KG1 (cell line): ENCODE measurements at places on chromosomes 16 and 17.

- no peak for DNase-seq
Measured at GRCh38 chr17:80667462-80668277, 123.0 kb downstream of the RPTOR start.

GRCh38 chr16:68644715-68645493, at the start of gene CDH3:
CDH3 (plus strand) TSS chr16:68645310; CDS start chr16:68645380, 70 bp downstream.
- no peak for DNase-seq

GRCh38 chr16:19033761-19034160, 33.7 kb upstream of the COQ7 start:
- DNase-seq, result no peak

GRCh38 chr17:44350733-44351226, 5.7 kb downstream of the GRN start:
- DNase-seq, result peak; percentile 7

DNA sequence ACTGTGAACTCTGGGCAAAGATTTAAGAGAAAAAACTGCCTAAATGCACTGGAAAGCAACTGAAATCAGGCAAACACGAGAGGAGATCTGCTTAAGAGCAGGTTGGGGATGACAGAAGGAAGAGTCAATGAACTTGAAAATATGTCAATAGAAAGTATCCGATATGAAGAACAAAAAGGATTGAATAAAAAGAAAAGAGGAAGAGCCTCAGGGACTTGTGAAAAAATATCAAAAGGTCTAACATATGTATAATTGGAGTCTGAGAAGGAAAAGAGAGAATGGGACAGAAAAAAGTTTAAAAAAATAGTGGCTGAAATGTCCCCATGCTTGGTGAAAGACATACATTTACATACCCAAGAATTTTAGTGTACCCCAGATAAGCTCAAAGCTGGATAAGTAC, 195.5 kb downstream of the COPRS start:
- no peak for DNase-seq

DNA sequence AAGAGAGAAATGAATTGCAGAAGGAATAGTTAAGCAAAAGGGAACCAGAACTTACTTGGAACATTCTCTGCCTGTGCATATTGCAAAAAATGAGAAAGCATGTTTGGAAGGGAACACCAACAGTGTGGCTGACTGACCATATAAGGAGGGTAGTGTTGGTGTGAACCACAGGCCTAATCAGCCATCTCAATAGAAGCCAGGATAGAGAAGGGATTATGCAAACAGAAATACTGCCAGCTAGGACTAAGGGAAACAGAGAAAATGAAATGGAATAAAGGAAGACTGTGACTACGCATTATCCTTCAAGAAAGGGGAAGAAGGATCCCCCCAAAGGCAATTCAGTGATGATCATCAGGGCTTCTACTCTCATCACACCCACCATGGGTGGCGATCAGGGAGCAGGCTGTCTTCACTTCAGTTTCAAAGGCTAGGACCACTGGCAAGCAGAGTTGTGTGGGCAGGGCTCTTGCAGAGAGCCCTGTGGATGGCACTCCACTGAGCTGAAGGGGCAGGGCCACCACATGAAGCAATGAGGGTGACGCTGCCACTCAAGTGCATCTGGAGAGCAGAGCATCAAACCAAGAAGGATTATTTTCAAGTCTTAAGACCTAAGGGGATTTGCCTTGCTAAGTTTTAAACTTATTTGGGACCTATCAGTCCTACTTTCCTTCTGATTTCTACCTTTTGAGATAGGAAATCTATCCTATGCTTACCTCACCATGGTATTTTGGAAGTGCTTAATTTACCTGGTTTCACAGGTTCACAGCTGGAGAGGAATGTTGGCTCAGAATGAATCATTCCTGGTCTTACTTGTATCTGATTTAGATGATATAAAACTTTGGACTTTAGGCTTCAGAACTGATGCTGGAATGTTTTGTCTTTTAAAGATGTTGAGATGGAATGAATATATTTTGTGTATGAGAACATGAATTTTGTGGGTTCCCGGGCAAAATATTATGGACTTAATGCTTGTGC, 140.5 kb downstream of the SSH2 start:
- no peak for DNase-seq

- no peak for DNase-seq
Measured at GRCh38 chr17:15404106-15405057, 63.0 kb upstream of the TEKT3 start.

- no peak for DNase-seq
Measured at GRCh38 chr17:17752821-17753321, 71.6 kb downstream of the RAI1 start.

GRCh38 chr17:42405963-42406495, 17.0 kb downstream of the CAVIN1 start:
- DNase-seq, result no peak

GRCh38 chr16:66346221-66346620, 20.3 kb upstream of the CDH5 start:
- DNase-seq, result no peak

DNA sequence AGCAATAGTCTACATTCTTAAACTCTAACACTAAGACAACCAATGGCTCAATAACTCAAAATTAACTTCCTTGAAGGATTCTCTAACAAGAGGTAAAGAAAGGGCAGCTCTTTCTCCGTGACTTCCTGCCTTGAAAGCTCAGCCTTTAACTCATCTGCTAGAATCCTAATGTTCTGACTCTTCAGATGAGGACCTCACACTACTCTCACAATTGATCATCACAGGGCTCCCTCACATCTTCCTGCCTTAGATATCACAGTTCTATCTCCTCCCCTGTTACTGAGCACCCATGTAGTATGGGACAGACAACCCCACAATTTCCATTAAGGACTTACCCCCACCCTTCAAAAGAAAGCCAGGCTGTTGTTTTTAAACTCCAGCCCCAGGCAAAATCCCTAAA, 33.5 kb downstream of the SMURF2 start:
- DNase-seq, result no peak

- no peak for DNase-seq
Measured at GRCh38 chr17:8046306-8046928, 7.6 kb downstream of the ALOX15B start.

GRCh38 chr16:84478172-84478947, 26.1 kb downstream of the MEAK7 start:
- no peak for DNase-seq

- no peak for DNase-seq
Measured at GRCh38 chr16:29011112-29011511, 26.3 kb downstream of the LAT start.

DNA sequence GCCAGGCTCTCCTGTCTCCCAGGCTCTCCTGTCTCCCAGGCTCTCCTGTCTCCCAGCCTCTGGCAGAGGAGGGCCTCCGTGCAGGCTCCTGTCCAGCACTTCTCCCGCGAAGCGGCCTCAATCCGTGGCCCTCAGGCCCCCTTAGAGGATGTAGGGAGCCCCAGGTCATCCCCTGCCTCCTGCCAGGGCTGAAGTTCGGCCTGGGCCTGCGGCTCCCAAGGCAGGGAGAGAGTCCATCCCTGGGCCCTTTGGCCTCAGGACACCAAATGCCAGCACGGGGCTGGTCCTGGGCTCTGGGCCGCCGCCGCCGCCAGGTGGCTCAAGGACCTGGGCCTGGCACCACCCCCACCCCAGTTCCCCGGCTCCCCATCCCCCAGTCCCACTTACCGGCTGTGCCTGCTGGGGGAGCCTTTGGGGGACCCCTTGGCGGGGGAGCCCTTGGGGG, 370 bp downstream of the EVPL start:
- DNase-seq, result no peak

DNA sequence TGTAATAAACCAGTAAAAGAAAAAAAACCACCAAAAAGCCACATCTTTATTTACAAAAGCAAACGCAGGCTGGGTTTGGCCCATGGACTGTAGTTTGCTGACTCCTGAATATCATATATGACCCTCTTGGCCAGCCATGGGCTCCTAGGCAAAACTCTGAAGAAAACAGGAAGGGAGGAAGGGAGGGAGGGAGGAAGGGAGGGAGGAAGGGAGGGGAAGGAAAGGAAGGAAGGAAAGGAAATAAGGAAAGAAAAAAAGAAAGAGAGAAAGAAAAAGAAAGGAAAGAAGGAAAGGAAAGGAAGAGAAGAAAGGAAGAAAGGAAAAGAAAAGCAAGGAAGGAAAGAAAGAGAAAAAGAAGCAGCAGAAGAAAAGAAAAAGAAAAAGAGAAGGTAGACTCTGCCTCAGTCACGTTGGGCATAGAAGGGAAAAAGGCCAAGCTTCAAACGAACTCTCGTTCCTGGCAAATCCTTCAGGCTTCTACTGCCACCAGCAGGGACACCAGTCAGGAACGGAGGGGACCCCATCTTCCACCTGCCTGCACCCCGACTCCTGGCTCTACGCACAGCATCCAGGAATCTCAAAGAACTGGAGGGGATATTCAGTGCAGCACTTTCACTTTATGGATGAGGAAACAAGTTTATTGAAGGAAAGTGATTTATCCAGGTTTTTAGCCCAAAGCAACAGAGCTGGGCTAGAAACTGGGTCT, 22.1 kb downstream of the CDC42EP4 start:
- no peak for DNase-seq

GRCh38 chr17:46719891-46720290, 98.6 kb downstream of the WNT3 start:
- no peak for DNase-seq

DNA sequence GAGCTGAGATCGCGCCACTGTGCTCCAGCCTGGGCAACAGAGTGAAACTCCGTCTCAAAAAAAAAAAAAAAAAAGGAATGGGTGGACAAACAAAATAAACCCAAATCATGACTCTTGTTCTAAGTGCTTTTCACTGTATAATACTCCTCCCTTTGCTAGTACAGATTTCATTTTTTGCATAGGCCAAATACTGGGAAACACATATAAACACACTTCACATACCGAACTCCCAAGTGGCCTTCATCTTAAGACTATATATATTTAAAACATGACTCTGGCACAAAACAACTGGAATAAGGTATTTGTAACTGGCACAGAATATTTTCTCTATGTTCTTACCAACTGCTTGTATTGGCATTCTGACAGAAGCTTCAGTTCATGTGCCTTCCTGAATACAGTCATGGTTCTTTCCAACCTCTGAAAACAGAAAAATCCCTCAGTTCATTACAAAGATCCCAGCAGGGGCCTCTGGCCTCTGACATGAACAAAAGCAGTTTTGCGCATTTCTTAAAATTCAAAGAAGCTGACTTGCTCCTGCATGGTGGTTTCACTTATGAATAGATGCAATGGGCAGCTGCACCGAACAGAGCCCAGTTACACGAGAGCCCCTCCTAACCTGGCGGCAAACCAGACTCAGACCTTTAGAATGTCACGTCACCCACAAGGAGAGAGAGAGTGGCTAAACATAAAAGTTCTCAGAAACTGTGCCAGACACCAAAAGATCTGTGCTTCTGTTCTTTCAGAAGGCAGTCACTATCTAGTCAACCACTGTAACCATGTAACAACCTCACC, 19.1 kb upstream of the COPRS start:
- no peak for DNase-seq

DNA sequence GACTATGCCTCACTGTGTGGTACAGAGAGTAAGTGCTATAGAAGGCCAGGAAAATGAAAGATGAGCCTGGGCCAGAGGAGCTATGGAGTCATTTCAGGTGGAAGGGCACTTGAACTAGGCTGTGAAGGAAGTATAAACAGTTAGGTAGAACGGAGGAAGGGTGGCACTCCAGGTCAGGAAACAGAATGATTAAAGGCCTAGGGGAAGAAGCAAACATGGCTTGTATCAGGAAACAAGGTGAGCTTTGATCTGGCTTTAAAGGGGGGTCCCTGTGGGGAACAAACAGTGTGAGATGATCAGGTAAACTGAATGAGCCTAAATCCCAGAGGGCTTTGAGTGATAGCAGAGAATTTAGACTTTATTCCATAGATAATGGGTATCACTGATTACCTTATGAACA, 16.9 kb downstream of the MAP3K3 start:
- no peak for DNase-seq

- DNase-seq, result no peak
Measured at GRCh38 chr16:25045696-25046381, 30.7 kb upstream of the ARHGAP17 start.

DNA sequence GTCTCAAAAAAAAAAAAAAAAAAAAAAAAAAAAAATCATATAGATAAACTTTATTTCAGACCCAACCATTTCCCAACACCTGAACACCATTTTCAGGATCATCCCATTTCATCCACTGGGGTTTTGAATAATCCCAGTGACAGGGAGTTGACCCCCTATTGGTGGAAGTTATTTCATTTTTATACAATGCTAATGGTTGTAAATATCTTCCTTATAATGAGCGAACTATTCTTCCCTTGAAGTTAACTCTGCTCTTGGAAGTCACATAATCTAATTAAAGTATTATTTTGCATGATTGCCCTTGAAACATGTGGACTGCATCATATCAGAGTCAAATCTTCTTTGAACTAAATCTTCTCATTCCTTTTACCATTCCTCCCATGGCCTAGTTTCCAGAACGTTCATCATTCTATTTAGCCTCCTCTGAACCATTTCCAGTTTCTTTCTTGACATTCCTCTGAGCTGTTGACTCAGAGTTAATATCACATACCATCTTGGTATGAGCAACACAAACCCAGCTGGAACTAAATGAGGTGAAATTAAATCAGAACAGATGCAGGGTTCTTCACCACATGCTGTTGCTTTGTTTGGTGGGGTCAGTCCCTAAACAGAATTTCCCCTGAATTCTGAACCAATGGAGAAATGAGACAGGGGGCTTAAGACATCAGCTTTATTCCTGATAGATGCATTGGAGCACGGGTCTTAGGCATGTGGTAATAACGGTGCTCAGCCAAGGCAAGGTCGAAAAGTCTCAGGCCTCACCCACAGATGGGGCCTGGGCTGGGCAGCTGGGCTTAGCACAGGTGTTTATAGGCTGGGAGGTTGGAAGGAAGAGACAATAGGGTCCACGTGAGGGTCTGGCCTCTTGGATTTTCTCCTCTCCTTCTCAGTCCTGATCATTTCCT, 8.9 kb downstream of the HSD17B2 start:
- DNase-seq, result no peak

GRCh38 chr16:15610369-15610871, 32.5 kb downstream of the MARF1 start:
- no peak for DNase-seq

GRCh38 chr17:4256952-4257351, 6.8 kb downstream of the ANKFY1 start:
- no peak for DNase-seq

DNA sequence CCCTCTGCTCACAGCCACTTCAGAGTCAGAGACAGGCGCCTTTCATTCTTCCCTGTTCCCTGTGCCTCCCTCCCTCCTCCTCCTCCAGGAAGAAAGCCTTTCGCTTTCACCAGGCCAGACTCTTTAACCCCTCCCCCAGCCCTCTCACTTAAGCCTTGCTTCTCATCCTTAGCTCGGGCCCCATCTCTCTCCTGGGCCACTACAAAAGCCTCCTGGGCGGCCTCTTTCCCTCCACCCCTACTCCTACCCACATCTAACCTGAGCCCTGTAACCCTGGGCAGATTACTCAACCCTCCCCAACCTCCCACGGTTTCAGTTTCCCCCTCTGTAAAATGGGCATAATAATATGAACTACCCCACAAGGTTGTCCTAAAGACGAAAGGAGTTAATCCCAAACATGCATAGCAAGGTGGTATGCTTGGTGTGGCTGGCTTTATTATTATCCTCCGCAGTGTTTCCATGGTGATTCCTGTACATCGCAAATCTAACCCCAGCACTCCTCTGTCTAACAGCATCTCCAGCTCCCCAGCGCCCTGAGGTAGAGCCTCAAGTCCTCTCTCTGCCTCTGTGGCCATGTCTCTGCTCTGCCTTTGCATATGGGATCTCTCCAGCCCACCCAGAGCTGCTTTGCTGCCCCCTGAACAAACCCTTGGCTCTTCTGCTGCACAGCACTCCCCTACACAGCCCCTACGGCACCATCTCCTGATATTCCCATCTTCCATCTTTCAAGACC, 17.7 kb downstream of the PIMREG start:
- DNase-seq, result no peak

- DNase-seq, result no peak
Measured at GRCh38 chr17:77884019-77884418, 74.5 kb upstream of the TNRC6C start.

- DNase-seq, result no peak
Measured at GRCh38 chr16:54112451-54113206, 174.0 kb downstream of the IRX3 start.
